Cerebellar nuclear complex (tissue), 1 donor: ENCODE measurements at places on chromosomes 1 and 21.

DNA sequence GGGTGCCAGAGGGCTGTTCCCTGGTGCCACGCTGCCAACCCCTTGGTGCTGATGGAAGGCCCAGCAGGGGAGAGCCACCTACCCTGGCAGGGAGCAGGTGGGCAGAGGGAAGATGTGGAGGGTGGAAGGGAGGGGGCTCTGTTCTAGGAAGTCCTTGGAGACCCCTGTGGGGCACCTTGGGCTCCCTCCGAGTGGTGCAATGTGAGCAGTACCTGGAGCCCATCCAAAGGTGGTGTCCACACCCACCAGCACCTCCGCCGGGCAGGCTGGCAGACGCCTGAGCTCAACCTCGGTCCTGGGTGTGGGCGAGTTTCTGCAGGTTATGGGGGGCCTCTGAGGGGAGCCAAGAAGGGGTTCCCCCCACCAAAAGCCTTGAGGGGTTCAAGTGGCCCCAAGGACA, 11.3 kb upstream of the DNMT3L start:
- no peak for DNase-seq

DNA sequence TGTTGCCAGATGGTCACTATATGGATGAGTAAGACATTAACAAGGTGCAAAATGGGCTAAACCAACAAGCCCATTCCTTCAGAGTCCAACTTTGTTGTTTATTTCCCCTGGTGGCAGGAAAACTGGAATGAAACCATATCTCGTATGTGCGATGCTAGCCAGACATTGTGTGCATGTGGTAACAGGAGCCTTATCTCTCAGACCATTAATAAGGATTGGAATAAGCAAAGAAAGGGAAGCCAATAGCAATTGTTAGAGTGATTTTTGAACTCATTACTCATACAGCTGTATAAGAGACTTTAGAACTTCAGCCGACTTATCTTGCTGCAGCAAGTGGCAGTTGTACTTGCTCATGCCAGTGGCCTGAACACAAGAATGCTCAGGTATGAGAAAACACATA, 30.0 kb upstream of the HMCN1 start:
- DNase-seq: no peak

- no peak for DNase-seq
These were observed 32.6 kb downstream of the ALPL start for GRCh38 chr1:21541835-21542234.

DNA sequence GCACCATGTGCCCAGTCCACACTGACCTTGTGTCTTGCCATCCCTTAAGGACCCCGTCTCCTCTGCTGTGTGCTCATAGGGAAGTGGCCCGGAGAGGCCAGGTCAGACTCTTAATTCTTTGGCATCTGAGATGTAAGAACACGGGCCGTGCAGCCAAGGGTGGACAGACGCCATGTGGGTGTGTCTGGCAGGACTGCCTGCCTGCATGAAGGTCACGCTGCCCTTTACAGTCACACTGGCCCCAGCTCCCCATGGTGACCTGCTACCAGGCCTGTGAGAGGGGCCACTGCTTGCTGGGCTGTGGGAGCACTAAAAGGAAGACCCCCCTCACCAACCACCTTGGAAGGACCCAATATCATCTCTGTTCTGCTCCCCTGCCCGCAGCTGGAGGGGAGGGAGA, 17.7 kb downstream of the DHRS3 start:
- no peak for DNase-seq

DNA sequence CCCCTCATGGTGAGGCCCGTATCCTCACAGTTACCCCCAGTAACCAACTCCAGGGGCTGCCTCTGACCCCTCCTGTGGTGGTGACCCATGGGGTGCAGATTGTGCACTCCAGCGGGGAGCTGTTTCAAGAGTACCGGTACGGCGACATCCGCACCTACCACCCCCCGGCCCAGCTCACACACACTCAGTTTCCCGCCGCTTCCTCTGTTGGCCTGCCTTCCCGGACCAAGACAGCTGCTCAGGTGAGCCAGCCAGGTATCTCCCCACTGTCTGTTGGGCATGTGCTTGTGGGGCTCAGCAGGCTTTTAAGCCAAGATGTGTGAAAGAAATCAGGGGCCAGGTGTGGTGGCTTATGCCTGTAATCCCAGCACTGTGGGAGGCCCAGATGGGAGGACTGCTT, 39.9 kb downstream of the ZBTB17 start:
- DNase-seq: no peak

- no peak for DNase-seq
These were observed 2.3 kb upstream of the SF3B4 start for GRCh38 chr1:149929856-149930255.

DNA sequence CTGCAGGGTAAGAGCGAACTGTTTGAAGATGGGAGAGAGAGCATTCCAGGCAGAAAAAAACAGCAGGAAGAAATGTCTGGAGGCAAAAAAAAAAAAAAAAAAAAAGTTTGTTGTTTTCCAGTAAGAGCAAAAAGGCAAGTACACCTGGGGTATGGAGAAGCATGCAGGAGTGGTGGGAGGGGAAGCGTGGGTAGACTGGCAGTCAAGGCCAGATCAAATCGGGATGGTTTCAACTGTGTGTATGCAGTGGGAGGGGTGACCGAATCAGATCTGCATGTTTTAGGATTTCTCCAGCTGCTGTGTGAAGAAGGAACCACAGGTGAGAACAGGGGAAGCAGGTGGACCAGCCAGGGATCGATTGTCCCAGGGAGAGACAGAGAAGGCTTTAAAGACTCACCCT, 34.7 kb downstream of the CSMD2 start:
- DNase-seq: no peak

DNA sequence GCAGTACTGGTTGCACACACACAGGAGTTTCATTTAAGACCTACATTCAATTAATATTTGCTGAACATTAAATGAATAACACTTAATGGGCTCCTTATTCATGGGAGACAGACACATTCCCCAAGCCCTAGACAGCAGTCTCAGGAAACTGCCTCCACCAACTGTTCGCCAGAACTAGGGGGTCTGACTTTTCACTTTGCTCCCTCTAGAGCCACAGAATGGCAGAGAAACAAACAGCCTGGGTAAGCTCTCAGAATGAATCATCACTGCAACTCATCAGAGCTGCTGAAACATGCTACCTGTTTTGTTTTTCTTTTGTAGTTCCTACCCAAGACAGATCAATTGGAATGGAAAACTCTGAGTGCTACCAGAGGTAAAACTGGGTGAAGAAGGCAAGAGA, 31.7 kb downstream of the ELK4 start:
- no peak for DNase-seq

DNA sequence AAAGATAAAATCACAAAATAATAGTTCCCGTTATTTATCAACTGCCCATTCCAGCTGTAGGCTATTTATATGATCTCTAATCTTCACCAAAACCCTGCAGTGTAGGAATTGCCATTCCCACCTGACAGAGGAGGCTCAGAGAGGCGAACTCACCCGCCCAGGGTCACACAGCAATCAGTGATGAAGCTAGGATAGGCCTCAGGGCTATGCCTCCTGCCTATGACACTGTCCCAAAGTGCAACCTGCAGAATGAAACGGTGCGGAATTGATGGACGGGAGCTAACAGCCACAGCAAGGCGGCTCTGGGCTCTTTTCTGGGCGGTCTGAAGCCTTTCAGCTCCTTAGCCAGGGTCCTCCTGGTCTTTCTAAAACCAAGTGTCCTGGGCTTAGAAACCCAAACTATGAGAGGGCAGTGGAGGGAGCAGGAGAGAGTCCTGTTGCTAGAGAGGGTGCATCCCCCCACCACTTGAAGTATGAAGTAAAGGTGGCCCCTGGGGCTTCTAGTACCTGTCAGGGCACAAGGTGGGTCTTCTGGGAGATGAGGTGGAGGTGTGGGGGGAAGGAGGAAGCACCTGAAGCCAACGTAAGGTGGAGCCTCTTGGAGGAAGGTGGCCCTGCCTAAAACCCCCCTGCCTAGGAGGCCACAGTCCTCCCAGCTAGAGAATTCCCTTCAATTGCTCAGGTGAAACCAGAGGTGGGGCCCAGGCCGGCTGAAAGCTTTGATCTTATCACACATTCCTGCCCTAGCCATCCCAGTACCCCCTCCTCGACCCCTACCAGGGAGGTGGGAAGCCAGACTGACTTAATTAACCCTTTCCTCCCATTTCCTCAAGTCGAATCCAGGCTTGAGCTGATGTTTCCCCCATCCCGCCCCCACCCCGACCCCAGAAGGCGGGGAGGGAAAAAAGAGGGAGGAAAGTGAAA, 14.8 kb downstream of the HSPG2 start:
- DNase-seq: no peak

GRCh38 chr1:9867408-9868243, 42.4 kb downstream of the CTNNBIP1 start:
- DNase-seq: peak; percentile 51

DNA sequence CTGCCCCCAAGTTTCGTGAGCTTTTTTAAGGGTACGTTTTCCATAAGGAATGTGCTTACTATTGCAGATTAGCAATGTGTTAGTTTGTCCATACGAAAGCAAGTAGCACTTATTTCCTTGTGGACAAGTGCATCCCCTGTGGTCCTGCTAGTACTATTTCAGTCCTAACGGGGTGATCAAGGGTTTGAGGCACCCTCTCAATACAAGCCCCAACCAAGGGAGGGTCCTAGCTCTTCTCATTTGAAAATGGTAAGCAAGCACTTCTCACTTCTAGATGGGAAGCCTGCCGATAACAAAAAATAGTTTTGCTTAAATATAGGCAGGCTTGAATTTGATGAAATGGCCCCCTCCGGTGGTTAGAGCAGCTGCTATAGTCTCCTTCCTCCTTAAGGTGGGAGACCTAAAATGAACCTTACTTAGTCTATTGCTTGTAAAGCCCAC, 64.0 kb upstream of the HMCN1 start:
- no peak for DNase-seq
